Cortex of kidney (tissue), 1 donor: ENCODE measurements at places on chromosomes 13 and 19.

DNA sequence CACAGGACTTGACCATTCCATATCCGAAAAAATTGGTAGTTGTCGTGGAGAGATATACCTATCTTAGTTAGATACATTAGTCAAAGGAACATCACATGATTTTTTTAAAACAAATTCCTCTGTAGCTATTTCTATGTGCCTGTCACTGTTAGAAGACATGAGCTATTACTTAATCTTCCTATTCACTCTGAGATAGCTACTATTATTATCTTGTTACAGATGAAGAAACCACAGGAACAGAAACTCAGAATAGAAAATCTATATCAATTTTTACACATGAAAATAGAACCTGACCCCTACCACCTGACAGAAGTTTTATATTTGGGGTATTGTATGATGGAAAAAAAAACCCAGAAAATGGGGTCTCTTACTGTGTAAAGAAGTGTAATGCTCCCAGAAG is 68.9 kb upstream of the TDRD3 start:
- no peak for DNase-seq

DNA sequence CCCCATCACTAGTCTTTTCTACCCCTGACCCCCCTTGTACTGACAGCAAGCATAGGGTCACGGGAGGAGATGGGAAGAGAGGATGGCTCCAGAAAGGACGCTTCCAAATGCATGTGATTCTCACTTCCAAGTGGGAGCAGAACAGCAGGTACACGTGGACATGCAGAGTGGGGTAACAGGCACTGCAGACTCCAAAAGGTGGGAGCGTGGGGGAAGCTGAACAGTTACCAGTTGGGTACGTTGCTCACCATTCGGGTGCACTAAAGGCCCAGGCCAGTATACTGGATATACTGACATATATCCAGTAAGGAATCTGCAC is 2.3 kb upstream of the ETV2 start:
- no peak for DNase-seq

DNA sequence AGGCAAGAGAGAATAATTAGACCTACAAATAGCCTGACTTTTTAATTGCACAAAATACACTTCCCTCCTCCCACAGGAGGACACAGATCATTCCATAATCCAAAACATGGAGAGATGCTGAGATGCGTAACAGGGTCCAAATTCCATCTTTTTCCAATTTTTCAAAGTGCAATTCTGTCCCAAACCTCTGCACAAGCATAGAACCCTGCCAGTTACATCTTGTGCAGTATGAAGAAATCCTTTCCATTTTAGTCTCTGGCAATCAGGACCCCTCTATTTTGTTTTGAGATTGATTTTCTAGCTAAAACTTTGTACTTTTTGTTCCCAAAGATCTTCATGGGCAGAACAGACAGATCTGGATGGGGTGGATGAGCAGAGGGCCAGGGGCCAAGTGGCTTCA is 209.2 kb downstream of the B3GLCT start:
- DNase-seq, result no peak

GRCh38 chr13:85166891-85167290 is 632.3 kb downstream of the SLITRK6 start:
- no peak for DNase-seq

DNA sequence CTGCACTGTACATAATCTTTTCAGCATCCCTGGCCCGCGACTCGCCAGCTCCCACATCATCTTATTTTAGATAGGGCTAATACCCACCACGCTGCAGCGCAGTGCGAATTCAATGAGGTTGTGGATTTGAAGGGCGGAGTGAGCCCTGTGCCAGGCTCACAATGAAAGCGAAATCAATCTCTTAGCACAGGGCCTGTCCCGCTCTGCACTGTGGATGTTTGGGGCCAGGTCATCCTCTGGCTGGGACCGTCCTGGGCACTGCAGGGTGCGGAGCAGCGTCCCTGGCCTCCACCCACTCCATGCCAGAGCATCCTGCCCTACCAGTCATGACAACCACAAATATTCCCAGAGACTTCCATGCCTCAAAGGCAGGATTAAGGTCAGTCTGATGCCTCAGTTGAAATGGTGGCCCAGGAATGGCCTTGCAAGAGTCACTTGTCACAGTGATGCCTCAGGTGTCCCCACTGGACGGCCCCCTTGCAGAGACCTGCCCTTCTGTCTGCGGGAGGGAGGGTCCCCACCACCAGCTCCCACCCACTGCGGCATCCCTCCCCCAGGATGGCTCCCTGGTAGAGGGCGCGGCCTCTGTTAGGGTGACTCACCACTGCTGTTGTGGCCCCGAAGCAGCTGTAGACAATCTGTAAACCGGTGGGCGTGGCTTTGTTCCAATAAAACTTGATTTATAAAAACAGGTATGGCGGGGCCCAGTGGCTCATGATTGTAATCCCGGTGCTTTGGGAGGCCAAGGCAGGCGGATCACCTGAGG is 5.6 kb downstream of the UHRF1 start:
- no peak for DNase-seq
